Endodermal cell (in vitro differentiated cells): ENCODE measurements at places on chromosomes 12 and 14. TPM values are rescaled to one million over a fixed set of nuclear protein-coding genes. Genes with fewer than 3 reads are reported as not detected.

DNA sequence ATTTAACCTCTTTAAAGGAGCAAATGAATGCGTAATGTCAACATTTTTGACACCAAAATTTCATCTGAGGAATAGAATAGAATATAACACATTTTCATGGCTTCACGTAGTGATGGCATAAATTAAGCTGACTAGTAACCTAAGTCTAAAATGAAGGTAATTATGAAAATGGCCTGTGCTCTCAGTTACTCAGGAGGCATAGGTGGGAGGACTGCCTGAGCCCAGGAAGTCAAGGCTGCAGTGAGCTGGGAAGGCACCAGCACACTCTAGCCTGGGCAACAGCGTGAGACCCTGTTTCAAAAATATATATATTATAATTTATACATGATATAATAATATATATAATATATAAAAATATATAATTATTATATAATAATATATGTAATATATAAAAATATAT lies 383.2 kb upstream of the ATP2B1 start:
- H3K27me3 ChIP-seq, result peaks cover 4% of the 10 kb centered on the region
- peak overlapping the region; percentile 14 for H3K4me3 ChIP-seq
- no peak for DNase-seq
- H3K4me1 ChIP-seq, result peaks cover 4% of the 10 kb centered on the region

The LIN7A gene
- 27.2 to 32.6 TPM (median 27.9 TPM) in 3 replicates for total RNA-seq

- H3K4me3 ChIP-seq, result no peak overlapping the region
- H3K27me3 ChIP-seq, result no peaks in the 10 kb centered on the region
- H3K4me1 ChIP-seq, result peaks cover 14% of the 10 kb centered on the region
- H3K27ac ChIP-seq, result no peak overlapping the region
- no peak for DNase-seq
- H3K36me3 ChIP-seq, result no peaks in the 10 kb centered on the region
These were observed 12.9 kb downstream of the GNG2 start for GRCh38 chr14:51873221-51873893.

DNA sequence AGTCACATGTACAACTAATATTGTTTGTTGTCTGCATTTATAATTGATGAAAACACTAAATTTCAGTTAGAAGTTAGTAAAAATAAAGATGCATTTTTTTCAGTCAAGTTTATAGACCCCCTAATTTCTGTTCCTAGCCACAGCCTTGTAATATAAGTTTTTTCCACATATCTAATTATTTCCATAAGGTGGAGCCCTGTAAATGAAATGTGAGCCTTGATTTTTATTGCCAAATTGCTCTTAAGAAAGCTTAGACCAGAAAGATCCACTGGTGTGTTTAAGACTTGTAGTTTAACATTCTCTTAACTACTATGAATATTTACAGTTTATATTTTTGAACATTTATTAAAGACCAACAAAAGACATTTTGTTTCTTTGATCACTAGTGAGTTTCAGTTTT lies 322.1 kb upstream of the RGS6 start:
- DNase-seq, result no peak
- H3K36me3 ChIP-seq, result no peaks in the 10 kb centered on the region
- no peaks in the 10 kb centered on the region for H3K27me3 ChIP-seq
- no peak overlapping the region for H3K27ac ChIP-seq

DNA sequence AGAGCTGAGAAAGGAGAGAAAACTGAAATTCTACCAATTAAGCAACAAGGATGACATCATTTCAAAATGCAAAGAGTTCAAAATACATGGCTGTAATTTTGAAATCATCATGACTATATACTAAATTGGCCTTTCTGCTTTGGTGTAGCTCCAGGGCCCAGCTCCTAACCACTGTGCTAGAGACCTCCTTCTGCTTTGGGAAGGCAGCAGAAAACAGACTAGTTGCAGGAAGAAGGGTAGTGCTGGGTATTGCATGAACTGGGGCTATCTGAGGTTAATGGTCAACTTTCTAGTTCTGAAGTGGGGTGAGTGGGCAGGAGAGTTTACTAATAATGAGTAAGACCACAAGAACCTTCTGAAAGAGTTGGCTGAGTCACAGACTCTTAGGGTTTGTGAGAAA lies 66.2 kb downstream of the PTGER2 start:
- no peak for DNase-seq
- H3K27me3 ChIP-seq, result no peaks in the 10 kb centered on the region
- H3K36me3 ChIP-seq, result no peaks in the 10 kb centered on the region
- no peak overlapping the region for H3K27ac ChIP-seq

DNA sequence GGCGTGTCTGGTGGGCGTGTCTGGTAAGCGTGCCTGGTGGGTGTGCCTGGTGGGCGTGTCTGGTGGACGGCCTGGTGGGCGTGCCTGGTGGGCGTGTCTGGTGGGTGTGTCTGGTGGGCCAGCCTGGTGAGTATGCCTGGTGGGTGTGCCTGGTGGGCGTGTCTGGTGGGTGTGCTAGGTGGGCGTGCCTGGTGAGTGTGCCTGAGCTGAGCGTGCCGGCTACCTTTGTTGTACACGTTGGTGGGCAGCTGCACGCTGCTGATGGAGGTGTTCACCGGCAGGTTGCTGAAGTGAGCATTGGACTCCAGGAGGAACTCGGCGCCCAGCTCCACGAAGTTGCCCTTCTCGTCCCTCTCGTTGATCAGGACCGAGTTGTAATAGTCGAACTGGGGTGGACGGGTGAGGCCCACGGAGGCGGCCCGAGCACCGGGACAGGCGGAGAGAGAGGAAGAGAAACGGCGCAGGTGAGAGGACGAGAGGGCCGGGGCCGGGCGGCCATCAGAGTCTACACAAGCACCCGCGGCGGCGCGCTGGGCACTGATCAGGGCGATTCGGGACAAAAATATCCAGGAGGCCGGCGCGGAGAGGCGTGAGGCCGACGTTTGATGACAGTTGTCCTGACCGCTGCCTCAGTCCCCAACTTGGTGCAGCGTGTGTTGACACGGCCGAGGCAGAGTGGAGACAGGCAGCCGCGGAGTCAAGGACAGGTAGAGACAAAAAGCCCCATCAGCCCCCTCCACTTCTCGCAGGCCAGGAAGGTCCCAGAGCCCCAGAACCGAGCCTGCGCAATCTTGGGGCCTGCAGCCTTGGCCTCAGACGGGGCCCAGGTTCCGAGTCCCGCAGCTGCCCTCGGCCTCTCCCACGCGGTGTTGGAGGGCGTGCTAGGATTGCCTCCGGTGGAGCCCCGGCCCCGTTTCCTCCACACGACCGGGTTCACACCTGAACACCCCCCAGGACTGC lies 10.5 kb downstream of the CACNA2D4 start:
- H3K4me3 ChIP-seq, result no peak overlapping the region
- no peaks in the 10 kb centered on the region for H3K36me3 ChIP-seq
- DNase-seq, result peak; percentile 82

DNA sequence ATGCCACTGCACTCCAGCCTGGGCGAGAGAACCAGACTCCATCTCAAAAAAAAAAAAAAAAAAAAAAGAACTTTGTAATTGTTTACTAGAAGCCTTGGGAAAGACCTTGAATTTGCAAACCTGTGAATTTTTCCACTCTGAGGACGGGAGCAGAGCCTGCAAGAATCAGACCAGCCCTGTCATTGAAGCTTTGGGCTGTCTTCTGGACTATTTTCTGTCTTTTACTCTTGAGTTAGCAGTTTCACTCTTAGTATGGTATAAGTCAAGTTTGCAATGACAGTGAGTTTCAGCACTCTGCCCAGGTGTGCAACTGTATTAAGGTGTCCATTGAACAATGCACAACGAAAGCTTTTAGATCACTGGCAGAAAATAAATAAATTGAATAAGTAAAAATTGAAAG lies 81.4 kb upstream of the KRAS start:
- no peak overlapping the region for H3K27ac ChIP-seq
- H3K36me3 ChIP-seq, result no peaks in the 10 kb centered on the region
- no peak overlapping the region for H3K4me3 ChIP-seq
- H3K27me3 ChIP-seq, result no peaks in the 10 kb centered on the region
- no peak for DNase-seq

DNA sequence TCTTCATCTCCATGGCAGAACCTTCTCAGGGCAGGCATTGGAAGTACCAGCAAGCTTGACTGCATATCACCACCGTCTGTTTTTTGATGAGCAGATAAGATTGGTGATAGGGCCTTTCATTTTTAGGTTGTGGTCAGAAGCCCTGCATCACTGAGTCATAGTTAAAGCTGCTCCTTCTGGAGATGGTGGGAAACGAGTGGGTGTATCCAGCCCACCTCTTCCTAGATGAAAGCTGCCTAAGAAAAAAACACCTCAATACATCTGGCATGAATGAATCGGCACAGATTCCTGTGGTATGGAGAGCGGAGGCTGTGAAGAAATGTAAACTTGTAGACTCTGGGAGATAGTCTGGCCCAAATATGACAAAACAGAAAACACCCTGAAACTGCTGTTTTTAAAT lies 248.7 kb upstream of the EGLN3 start:
- no peak overlapping the region for H3K4me3 ChIP-seq
- DNase-seq, result no peak
- H3K27ac ChIP-seq, result no peak overlapping the region

DNA sequence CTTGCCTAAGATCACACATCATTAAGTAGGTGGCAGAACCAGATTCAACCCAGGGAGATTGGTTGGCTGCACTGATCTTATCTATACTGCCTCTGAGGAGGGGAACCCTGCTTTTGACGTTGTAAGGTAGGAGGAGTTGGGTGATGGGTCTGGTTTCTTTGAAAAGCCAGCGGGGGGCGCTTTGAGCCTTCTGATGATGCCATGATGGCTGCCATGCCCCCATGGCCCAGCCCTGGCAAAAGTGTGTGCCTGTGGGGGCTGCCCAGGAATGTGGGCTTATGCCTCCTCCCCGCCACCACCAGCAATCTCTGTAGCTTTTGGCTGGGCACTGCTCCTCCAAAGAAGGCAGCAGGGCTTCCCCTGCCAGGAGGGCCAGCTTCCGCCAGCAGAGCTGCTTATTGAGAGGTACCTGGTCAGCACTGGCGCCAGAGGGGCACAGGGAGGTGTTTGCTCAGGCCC lies 224.3 kb downstream of the SLC41A2 start:
- H3K27me3 ChIP-seq, result no peaks in the 10 kb centered on the region
- no peaks in the 10 kb centered on the region for H3K36me3 ChIP-seq
- DNase-seq, result peak; percentile 81
- H3K27ac ChIP-seq, result no peak overlapping the region

DNA sequence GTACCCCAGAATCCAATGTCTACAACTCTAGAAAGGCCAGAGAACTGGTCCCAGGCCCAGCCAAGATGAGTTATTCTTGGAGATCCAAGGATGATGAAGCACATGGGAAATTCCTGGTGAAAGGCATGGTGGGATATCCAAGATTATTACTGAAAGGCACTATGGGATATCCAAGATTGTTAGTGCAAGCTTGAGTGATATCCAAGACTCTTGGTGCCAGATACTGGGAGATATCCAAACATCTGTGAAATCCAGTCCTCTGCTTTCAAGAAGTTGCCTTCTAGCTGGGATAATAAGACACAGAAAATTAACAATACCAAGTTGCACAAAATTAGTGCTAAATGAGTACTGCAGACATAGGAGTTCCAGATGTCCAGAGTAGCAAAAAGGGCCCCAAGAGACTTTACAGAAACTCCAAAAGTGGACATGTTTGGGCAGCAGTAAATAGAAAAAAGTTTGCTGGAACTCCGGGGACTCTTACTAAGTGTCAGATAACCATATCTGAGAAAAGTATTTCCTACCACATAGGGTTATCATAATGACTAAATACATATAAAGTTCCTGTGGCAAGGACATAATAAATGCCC lies 34.6 kb downstream of the PHLDA1 start:
- DNase-seq, result no peak
- H3K4me3 ChIP-seq, result no peak overlapping the region

- no peaks in the 10 kb centered on the region for H3K36me3 ChIP-seq
- no peak for DNase-seq
- no peak overlapping the region for H3K27ac ChIP-seq
These were observed 137.7 kb upstream of the SYT1 start for GRCh38 chr12:78726854-78727253.

The KRT81 gene
- not detected in 2 replicates for total RNA-seq

The REP15 gene
- total RNA-seq, result 0.68 to 2.4 TPM (median 2.2 TPM) in 3 replicates

DNA sequence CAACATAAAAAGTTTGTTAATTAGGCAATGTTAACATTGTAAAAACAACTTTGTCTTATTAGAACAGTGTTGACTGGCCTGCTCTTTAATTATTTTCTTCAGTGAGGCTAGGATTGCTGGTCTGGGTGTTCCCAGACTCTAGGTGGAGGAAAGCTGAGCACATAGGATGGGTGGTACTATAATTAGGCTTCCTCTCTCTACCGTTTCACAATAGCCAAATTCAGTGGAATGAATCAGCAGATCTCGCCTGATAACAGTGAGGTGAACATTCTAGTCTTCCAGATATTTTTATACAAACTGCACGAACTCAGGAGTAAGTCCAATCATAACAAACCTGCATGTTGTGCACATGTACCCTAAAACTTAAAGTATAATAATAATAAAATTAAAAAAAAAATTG lies 11.9 kb downstream of the PTGDR start:
- no peaks in the 10 kb centered on the region for H3K36me3 ChIP-seq
- H3K4me3 ChIP-seq, result no peak overlapping the region
- H3K27ac ChIP-seq, result no peak overlapping the region
- H3K4me1 ChIP-seq, result no peaks in the 10 kb centered on the region

DNA sequence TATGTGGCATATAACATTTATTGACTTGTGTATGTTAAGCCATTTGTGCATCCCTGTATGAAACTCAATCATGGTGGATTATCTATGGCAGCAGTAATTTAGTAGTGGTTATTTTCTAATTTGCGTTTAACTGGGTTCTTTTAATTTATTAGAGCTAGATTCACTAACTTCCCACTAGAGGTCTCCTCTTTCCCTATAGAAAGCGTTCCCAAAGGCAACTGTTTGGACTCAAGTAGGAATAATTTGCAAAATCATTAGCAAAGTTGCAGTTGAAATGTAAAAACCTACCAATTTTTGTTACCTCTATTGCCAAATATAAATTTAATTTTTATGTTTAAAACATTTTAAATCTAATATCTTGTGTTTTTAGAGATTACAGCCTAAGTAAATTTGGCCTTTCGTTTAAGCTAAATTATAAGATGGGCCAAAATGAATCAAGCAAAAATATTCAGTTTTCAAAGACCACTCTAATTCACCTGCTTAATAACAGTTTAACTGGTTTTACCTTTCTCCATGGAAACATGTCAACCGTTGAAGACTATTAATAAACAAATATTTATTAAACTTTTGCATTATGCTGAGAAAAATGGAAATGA lies 6.0 kb downstream of the DMAC2L start:
- peaks cover 9% of the 10 kb centered on the region for H3K36me3 ChIP-seq
- no peak for DNase-seq
- H3K27ac ChIP-seq, result no peak overlapping the region
- H3K4me1 ChIP-seq, result no peaks in the 10 kb centered on the region

GRCh38 chr14:57714487-57714931 lies 151.4 kb downstream of the SLC35F4 start:
- no peaks in the 10 kb centered on the region for H3K36me3 ChIP-seq
- H3K4me3 ChIP-seq, result peak overlapping the region; percentile 51
- H3K27ac ChIP-seq, result no peak overlapping the region

GRCh38 chr12:111993292-111994150 lies 19.4 kb downstream of the TMEM116 start:
- no peaks in the 10 kb centered on the region for H3K4me1 ChIP-seq
- H3K4me3 ChIP-seq, result no peak overlapping the region
- H3K27me3 ChIP-seq, result no peaks in the 10 kb centered on the region
